ENCODE measurements at places on chromosomes 11 and 22.

DNA sequence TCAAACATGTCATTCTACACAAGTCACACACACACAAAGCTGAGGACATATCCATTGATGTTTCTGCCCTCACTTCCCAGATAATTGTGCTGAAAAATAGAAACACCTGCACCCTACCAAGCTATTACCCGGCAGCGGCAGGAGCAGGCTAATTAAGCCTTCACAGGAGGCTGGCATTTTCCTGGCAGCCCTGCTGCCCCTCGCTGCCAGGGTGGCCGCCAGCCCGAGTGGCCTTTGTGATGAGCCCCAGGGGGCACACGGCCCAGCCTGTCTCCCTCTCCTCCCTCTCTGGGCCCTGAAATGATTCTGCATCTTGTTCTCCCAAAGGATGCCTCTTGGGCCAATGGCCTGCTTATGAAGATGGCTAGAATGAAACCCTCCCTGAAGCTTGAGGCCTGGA is 76.2 kb upstream of the TP53I11 start:
- DNase-seq: no peak

DNA sequence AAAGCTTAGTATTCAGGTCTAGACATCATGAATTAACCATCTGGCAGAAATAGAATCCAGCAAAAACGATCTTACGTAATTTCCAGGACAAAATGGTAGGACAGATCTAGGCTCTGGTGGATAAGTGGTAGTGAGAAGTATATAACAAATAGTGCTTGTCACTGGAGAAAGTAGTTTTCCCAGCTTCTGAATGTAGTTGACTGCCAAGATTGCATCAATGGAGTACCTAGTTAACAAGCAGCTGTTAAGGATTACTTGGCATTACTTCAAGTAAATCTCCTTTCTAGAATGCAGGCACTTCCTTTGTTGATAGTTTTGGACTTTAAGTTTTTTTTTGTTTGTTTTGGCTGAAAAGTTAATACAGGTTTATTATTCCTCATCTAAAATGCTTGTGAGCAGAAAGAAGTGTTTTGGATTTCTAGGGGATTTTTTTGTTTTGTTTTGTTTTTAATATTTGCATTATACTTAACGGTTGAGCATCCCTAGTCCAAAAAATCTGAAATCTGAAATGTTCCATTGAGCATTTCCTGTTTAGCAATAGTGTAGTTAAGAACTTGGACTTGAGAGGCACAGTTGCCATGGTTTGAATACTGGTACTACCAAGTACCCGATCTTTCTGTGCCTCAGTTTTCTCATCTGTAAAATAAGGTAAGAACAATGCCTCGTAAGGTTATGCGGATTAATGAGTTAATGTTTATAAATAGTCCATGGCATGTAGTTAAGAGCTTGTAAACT is 20.3 kb downstream of the FAM118B start:
- peak; percentile 73 for DNase-seq

DNA sequence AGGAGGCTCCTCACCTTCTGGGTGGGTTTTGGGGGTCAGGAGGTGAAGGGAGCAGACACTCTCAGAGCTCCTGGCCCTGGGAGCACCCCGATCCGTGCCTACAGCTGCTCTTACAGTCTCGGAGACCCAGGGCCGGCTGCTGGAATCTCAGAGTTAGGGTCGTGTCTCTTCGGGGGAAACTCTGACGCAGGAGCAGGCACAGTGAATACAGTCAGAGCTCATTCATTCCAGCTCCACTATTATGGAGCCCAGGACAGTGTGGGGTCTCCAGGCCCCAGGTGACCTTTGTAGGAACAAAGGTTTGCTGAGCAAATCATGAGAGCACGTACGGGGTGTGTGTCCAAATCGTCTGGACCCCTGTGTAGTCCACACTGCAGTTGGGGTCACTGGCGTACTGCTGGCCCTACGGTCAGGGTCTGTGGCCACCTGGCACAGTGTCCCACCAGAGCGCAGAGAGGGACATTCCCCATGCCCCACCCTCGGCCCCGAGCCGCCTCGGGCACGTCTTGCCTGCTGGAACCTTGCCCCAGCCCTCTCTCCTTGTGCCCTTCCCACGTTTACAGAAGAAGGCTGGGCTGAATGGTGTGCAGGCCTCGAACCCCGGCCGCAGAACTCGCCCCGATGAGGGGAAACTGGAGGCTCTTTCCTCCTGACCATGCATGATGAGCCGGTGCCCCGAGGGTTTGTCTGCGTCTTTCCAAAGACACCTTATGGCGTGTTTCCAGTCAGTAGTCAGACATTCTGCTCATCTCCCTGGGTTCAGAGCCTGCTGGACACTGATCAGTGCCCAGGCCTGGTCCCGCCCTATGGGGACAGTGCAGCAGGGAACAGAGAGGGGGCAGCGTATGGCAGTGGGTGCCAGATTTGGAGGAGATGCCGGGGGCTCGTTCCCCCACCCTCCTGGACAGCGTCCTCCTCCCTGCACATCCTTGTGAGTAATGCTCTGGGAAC is 1166.6 kb downstream of the BRD1 start:
- DNase-seq: no peak

GRCh38 chr11:133230431-133230830 is 301.9 kb downstream of the OPCML start:
- no peak for DNase-seq

- peak; percentile 46 for DNase-seq
Measured at GRCh38 chr11:34599406-34599945, 21.4 kb upstream of the EHF start.

DNA sequence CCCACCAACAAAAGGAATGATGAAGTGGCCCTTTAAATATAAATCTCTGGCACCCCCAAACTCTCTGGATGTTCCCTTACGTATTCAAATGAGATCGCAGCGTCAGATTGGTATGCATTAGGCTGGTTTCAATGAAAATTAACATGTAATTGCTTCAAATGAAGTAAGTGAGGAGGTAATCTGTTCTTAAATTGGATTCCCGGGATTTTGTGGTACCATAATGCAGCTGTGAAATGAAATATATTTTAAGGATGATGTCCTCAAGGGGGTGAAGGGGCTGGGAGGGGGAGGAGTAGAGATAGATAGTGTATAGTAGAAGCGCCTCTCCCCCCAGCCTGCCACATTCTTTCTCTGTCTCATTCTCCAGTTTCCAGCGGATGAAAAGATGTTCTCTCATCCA is 748.2 kb downstream of the NTM start:
- no peak for DNase-seq

DNA sequence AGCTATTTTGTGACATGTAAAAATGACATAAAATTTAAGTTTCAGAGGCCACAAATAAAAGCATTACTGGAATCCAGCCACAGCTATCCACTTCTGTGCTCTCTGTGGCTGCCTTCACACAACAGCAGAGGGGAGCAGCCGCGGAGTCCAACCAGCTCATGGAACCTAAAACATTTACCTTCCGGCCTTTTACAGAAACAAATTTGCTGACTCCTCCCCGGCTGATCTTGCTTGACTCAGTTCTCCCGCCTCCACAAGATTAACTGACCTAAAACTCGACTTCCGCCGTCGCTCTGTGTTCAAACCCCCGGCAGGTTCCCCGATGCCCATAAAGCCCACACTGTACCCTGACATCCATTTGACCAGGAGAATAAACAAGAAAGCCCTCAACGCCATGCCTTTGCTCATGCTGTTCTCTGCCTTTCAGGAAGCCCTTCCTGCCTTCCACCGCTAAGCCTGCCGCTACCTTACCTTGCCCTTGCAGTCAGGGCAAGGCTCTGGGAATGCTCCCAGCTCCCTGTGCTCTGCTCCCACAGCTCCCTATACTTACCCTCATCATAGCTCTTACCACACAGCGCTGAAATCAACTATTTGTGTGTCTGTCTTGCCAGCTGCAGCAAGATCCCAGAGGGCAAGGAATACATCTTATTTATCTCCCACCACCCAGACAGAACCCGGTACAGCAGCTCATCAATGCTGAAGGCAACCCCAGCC is 35.4 kb downstream of the MICAL3 start:
- DNase-seq: no peak

- DNase-seq: peak; percentile 83
Measured at GRCh38 chr11:8870411-8871170, 40.4 kb upstream of the AKIP1 start.

DNA sequence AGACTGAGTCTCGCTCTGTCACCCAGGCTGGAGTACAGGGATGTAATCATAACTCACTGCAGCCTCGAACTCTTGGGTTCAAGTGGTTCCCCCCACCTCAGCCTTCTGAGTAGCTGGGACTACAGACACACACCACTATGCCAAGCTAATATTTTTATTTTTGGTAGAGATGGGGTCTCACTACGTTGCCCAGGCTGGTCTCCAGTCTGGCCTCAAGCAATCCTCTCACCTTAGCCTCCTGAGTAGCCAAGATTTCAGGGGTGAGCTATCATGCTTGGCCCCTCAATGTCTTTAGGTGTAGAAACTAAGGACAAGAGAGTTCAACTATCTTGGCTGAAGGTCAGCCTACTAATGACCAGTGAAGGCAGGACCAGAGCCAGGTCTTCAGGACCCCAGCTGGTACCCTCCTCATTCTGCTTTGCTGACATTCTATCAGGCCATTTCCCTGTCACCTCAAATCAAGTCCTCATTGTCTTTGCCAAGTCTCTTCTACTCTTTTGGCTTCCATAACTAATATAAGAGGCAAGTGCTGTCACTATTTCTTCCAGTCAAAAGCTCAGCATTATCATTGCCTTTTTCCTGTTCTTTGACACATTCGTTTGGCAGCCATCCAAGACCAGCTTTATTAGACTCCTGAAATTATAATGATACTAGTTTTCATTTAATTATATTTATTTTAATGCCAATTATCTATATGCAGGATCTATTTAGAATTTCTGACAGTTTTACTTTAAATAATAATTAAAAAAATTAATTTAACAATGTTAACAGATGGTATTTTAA is 264.2 kb upstream of the PITPNB start:
- DNase-seq: no peak

DNA sequence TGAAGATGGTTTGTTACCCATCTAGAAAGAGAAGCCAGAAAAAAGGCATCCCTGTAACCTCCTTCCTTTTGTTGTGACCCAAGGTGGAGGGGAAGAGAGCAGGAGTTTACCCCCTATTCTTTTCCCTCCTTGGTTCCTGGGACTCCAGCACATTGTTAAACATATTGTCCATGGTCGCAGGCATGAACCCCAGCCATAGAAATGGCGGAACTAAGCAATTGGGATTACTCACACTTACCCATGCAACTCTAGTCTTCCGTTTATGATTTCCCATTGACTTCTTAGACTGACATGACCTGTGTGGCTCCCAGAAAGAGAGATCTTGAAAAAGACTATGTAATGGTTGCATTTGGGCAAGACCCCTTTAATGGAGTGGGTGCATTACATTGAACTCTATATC is 45.4 kb downstream of the OR4C46 start:
- peak; percentile 1 for DNase-seq

- peak; percentile 98 for DNase-seq
Measured at GRCh38 chr22:36467946-36468345, 13.5 kb downstream of the TXN2 start.

- no peak for DNase-seq
Measured at GRCh38 chr22:32203181-32204039, 1.5 kb downstream of the RFPL2 start.

DNA sequence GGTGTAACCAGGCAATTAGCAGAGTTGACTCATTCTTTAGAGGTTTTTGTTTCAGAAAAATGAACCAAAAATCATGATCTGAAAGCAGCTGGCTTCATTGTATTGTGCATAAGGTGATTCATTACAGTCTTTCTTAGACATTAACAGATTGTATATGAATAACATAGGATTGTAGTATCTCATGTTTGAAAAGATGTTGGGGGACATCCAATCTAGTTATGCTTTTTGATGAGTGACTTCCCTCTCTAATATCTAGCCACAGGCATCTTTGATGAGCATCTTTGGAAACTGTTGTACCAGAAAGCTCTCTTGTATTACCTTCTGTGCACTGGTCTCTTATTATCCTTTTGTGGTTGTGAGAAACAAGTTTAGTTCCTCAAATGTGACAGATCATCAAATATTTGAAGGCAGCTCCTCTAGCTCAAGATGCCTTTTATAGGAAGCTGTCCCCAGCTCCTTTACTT is 8.3 kb downstream of the GRK3 start:
- DNase-seq: no peak

GRCh38 chr22:19707347-19708290 is 6.7 kb upstream of the SEPTIN5 start:
- no peak for DNase-seq

DNA sequence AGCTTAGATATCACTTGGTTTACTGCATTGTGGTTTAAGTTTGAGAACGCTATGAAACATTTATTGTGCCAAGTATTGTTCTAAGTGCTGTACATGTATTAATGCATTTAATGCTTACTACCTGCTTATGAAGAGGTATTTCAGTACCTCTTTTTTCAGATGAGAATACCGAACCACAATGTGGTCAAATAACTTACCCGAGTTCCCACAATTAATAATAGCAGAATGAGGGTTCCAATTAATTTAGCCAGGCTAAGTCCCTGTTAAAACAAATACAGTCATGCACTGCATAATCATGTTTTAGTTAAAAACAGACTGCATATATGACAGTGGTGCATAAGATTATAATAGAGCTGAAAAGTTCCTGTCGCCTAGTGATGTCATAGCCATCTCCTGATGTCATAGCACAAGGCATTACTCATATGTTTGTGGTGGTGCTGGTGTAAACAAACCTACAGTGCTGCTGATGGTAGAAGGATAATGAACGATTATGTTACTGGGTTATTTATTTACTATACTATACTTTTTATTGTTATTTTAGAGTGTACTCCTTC is 4.3 kb downstream of the ZC3H12C start:
- DNase-seq: peak; percentile 53

DNA sequence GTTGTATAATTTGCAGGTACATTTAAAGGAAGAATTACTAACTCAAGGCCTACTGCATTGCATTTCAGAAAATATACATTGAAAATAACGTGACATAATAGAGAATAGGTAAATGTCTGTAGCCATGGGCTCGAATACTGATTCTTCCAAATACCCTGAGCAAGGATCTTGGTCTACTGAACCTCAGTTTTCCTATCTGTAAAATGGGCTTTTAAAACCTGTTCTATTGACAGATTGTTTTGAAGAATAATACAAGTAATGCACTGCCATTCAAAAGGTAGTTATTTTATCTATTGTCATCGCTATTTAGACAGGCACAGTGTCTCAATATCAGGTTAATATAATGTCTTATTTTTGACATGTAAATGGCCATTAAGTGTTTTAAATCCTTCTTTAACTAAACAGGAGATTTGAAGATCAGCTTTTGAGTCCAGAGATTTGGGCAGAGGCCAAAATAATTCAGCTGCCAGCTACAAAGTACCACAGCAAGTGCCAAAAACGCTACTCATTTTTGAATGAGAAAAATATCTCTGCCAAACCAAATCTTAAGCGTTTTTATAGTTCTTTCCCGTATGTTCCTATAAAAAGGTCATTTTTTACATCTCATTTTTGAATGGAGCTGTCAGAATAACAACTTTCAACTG is 56.7 kb downstream of the CTSC start:
- peak; percentile 23 for DNase-seq

- DNase-seq: peak; percentile 71
Measured at GRCh38 chr22:41532908-41533825, 11.1 kb downstream of the POLR3H start.

GRCh38 chr11:75201771-75202170 is 38.8 kb upstream of the TPBGL start:
- DNase-seq: no peak

- no peak for DNase-seq
Measured at GRCh38 chr11:10107497-10107896, 186.5 kb downstream of the SBF2 start.

- no peak for DNase-seq
Measured at GRCh38 chr11:45748801-45749200, 56.1 kb upstream of the SLC35C1 start.
